ENCODE measurements at places on chromosomes 7 and 10.

- no peak for DNase-seq
These were observed at the start of gene ACSL5 for GRCh38 chr10:112373912-112374338. ACSL5 (plus strand) TSS chr10:112374116; CDS start chr10:112394947, 20,831 bp downstream.

DNA sequence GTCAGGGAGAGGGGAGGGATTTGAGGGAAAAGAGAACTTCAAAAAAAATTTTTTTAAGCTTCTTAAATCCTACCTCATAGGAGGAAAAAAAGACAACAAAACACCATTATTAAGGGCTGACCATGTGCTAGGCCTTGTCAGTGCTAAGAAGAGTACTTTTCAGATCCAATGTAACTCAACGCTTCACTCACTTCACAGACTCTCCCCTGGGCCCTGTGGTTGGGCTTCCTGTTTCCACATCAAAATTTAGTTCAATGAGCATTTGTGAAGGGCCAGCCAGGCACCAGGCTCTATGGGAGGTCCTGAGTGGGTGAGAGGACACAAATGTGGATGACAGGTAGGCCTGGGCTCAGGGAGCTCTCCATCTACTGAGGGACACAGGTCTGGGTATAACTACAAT, 249.8 kb downstream of the PTEN start:
- DNase-seq, result peak; percentile 67

DNA sequence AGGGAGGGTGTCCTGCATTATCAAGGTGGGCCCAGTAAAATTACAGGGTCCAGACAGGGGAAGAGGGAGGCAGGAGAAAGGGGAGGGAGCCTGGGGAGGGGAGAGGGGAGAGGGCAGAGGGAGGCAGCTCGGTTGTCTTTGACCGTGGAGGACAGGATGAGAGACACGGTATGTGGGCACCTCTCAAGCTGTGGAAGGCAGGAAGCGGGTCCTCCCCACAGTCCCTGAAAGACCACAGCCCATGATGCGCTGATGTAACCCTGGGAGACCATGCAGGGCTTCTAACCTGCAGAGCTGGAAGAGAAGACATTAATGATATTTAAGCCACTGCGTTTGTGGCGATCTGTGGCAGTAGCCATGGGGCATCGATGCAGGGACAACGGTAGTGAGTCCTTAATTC, 27.2 kb upstream of the MNX1 start:
- no peak for DNase-seq

DNA sequence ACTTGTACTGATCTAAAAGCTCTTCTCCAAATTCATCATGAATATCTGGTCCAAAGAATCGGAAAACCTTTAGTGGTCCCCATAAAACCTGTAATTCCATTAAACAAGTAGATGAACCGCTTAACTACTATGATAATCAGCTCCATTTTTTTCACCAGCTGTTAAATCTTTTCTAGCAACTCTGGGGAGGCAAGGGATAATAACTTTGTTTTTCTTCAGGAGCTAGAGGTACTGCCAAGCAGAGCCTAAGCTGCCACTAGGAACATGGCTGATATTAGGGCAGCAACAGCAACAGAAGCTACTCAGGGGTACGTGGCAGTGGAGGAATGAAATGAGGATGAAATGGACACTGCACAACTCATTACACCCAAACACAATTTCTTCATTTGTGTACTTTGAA, 138.0 kb downstream of the SRPK2 start:
- no peak for DNase-seq

DNA sequence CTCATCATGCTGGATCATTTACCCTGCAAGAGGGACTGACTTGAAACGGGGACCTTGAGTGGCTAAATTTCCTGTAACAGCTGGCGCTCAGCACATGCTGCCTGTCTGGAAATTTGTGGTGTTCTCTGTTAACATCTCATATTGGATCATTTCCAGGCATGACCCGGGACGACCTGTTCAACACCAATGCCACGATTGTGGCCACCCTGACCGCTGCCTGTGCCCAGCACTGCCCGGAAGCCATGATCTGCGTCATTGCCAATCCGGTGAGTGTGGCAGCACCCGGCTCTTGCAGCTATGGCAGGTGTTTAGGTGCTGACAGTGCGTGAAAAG, 9.9 kb downstream of the MDH2 start:
- DNase-seq, result no peak

DNA sequence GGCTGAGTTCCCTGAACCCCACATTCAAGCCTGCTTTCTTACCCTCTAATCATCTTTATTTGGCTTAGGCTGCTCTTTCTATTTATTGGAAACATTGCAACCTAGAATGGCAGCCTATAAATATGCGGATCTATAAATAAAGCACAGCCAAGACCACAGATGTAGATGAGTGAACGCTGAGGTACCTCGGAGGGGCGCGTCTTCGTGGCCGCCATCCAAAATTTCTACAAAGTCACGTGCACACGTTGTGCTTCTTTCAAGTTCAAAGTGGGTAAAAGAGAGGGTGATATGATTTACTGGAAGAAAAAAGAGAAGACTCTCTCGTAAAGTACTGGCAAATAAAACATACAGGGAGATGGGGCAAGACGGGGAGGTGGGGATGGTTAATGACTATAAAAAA, 132.6 kb upstream of the RSU1 start:
- DNase-seq, result peak; percentile 71

- peak; percentile 47 for DNase-seq
These were observed 89.6 kb downstream of the CABCOCO1 start for GRCh38 chr10:61752111-61753011.

DNA sequence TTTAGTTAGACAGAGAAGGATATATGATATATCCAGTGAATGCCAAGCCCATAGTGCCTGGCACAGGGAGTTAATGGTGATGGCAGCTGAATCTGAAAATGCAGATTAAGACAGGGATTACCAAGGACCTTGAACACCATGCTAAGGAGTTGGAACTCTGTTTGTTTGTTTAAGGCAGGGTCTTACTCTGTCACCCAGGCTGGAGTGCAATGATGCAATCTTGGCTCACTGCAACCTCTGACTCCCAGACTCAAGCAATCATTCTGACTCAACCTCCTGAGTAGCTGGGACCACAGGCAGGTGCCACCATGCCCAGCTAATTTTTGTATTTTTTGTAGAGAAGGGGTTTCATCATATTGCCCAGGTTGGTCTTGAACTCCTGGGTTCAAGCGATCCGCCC, 1.6 kb downstream of the AKR1D1 start:
- no peak for DNase-seq

DNA sequence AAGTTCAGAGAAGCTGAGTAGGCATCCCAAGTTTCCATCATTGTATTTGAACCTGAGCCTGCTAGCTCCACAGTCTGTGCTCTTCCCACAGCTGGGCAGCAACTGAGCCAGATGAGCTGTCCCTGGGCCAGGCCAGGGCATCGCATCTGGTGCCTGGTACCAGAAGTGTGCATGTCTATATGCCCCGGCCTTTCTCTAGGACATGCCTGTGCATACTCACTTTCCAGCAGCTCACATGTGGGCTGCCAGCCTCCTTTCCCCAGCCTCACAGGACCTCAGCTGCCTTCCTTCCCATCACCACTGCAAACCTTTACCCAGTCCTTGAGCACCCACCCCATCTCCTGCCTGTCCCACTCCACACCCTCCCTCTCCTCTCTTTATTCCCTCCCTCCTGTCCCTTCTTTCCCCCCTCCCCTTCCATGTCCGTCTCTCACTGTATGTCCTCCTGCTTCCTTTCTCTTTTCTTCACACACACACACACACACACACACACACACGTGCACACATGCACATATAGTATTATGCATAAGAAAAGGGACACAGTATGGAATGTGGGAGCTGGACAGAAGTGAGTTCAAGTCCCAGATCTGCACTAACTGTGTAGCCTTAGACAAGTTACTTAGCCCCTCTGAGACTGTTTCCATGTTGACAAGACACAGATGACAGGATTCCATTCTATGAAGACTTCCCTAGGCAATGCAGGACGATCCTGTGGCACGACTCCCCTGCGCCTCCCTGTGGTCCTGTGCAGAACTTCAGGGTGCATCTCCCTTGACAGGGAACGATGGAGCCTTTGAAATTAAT, 10.9 kb downstream of the CDHR1 start:
- no peak for DNase-seq

GRCh38 chr10:89342206-89342958, 14.6 kb downstream of the IFIT3 start:
- DNase-seq, result peak; percentile 73

- no peak for DNase-seq
These were observed 3.5 kb upstream of the ACSL5 start for GRCh38 chr10:112370424-112370819.
